ENCODE measurements at places on chromosomes 3 and 15.

DNA sequence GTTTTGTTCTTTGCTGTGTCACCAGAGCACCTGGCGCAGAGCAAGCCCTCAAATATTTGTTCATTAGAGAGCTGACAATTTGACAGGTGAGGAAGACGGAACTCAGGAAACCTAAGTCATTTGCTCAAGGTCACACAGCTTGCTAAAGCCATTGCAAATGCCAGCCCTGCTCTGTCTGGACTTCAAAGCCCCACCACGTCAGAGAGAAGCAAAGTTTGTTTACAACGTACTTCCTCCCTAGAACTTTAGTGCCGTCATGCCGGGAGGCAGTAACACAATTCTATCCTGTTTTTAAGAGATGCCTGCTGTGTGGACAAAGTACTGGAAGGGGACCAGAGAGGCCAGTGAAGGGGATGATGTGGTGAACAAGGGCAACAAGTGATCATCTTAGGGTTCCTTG, 216.6 kb upstream of the PRICKLE2 start:
- DNase-seq, result no peak

GRCh38 chr15:97989299-97989698, 28.8 kb downstream of the ARRDC4 start:
- no peak for DNase-seq

GRCh38 chr3:132925256-132925930, 112.8 kb upstream of the TMEM108 start:
- no peak for DNase-seq

DNA sequence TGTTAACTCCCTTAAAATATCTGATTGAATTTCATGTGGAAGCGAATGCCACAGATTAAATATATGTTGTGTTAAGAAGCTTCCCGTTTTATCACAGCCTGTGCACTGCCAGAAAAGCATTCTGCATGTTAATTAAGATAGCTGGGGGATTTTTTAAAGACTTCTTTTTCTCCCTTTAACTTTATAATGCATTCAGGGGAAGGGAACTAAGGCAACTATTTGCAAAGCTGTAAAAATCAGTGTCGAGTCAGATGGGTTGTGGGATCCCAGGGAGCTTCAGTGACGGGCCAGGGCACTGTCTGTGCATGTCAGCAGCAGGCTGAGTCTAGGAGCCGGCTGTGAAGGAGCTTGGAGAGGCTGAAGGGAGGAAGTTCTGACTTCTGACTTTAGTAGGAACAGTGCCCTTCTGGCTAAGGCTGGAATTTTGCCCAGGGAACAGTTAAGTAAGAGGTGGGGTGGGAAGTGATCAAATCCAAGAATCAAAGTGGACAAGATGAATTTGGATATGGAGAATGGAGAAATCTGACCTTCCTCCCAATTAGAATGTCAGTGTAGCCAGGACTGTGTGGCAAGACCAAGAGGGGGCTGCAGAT, 77.7 kb downstream of the ABHD5 start:
- DNase-seq, result no peak

DNA sequence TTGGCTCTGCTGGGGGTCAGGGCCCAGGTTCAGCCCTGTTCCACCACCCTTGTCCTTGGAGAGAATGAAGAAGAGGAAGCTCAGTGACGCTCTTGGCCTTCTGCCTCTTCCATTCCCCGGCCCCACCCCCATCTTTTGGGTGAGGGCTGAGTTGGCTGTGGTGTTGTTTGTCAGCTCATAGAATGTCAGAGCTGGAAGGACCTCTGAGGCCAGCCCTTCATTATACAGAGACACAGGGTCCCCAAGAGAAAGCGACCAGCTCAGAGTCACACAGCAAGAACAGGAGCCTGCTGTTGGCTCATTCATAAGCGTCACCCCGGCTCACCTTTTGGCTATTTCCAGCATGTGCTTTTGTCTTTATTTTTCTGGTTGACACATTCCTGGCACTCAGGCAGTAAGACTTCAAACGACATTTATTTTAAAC, 68.2 kb downstream of the AAGAB start:
- DNase-seq, result no peak

- DNase-seq, result no peak
These were observed 226.0 kb downstream of the TJP1 start for GRCh38 chr15:29596266-29596665.

DNA sequence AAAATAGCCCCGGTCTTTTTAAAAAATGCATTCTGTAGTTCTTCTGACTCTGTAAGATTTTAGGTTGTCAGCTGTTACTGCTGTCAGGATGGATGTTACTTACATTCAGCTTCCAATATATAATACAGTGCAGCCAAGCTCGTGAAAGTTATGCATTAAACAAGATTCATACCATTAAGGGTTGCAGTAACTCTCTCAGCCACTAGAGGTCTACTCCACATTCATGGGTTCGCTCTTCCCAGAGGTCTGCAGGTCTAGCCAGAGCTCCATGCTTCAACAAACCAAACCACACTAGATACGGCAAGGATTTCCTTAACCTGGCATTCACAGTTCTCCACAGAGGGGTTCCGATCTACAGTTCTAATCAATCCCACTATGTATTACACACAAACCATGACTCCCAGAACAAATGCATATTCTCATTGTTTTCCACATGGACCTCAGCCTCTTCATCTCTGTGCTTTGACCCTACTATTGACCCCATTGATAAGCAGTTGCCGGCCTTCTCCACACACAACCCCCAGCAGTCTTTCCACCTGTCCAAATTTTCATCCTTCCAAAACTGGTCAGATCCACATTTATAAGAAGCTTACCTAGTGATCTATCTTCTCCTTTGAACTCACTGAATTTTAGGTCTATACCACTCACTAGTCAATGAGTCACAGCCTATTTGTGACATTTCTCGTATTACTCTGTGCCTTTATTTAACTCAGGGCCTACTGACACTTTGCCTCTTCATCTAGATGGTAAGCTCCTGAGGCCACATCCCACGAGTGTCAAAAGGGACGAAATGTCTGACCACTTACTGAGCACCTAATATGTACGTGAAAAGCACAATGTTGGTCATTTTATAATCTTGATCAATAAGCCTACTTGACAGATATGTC, 33.7 kb downstream of the RORA start:
- no peak for DNase-seq

DNA sequence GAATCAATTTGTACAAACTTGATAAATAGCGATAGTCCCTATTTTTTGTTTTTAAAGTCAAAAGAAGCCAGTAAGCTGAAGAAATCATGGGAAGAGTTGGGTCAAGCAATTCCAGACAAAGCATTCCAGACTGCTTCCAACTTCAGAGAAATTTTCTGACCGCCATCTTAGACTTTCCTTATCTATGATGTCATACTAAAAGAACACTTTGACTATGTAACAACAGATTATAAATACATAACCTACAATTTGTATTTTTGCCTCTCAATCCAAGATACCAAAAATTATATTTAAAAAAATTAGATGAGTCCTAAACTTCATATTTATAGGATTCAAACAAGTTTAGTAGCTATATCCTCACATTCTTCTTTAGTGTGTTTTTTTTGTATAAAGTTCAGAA, 286.2 kb upstream of the KCNH8 start:
- DNase-seq, result no peak

All from stimulated activated CD8-positive, alpha-beta memory T cell treated with anti-CD3 and anti-CD28 coated beads, Interleukin-2, amount 100 ng/mL, for 1 hour (primary cell).